Upper lobe of left lung (tissue), 6 donors: ENCODE measurements at places on chromosomes 16 and 17. TPM values are rescaled to one million over a fixed set of nuclear protein-coding genes. Genes with fewer than 3 reads are reported as not detected.
A peak's percentile ranks its signal among the peaks of the same experiment; 100 is the strongest.

GRCh38 chr17:42018339-42018738 lies 1.1 kb upstream of the DNAJC7 start:
- DNase-seq, result no peak
- H3K4me1 ChIP-seq, result peaks cover 49% of the 10 kb centered on the region
- no peaks in the 10 kb centered on the region for H3K27me3 ChIP-seq
- H3K4me3 ChIP-seq, result peak overlapping the region; percentile 95
- H3K27ac ChIP-seq, result peak overlapping the region; percentile 94

GRCh38 chr17:29157310-29157709 lies 22.9 kb downstream of the MYO18A start:
- H3K27ac ChIP-seq, result peak overlapping the region; percentile 89
- no peaks in the 10 kb centered on the region for H3K27me3 ChIP-seq
- no peaks in the 10 kb centered on the region for H3K36me3 ChIP-seq
- H3K4me1 ChIP-seq, result peaks cover 67% of the 10 kb centered on the region
- DNase-seq, result no peak
- no peak overlapping the region for H3K4me3 ChIP-seq

GRCh38 chr16:31084584-31085302 lies 4.0 kb downstream of the PRSS53 start:
- H3K4me1 ChIP-seq, result peaks cover 32% of the 10 kb centered on the region
- DNase-seq, result no peak
- H3K27ac ChIP-seq, result no peak overlapping the region
- peaks cover 13% of the 10 kb centered on the region for H3K36me3 ChIP-seq
- H3K4me3 ChIP-seq, result no peak overlapping the region

GRCh38 chr16:64580558-64580957 lies 541.3 kb downstream of the CDH11 start:
- H3K36me3 ChIP-seq, result no peaks in the 10 kb centered on the region
- H3K27me3 ChIP-seq, result no peaks in the 10 kb centered on the region
- DNase-seq, result no peak
- H3K4me1 ChIP-seq, result no peaks in the 10 kb centered on the region

- no peaks in the 10 kb centered on the region for H3K36me3 ChIP-seq
- H3K27ac ChIP-seq, result no peak overlapping the region
- no peak for DNase-seq
- H3K4me1 ChIP-seq, result no peaks in the 10 kb centered on the region
Observed at GRCh38 chr16:78783570-78784079, 684.2 kb downstream of the WWOX start.

Gene METTL16
- total RNA-seq, result 29.8 TPM

Gene MLX
- total RNA-seq, result 62.7 TPM

Gene VMO1
- 3.1 TPM for total RNA-seq
